Astrocyte (in vitro differentiated cells and primary cell): ENCODE measurements at places on chromosomes 16 and 17. TPM values are rescaled to one million over a fixed set of nuclear protein-coding genes. Genes with fewer than 3 reads are reported as not detected.

Gene SMG1
- 82.8 and 97.4 TPM in 2 replicates for total RNA-seq

Gene NFAT5
- 79.1 and 96.2 TPM in 2 replicates for total RNA-seq

Gene SP6
- 1.3 and 1.6 TPM in 2 replicates for total RNA-seq

Gene EVI2B
- total RNA-seq = 0.11 TPM in 1 of 2 replicates, not detected in the other

Gene MLKL
- total RNA-seq = 5.6 and 6.2 TPM in 2 replicates

Gene CCL7
- not detected in 2 replicates for total RNA-seq

Gene CACNA1H
- total RNA-seq = 21.7 and 30.5 TPM in 2 replicates

Gene CD300LF
- not detected in 2 replicates for total RNA-seq

Gene MBTPS1
- 85.9 and 88.2 TPM in 2 replicates for total RNA-seq

DNA sequence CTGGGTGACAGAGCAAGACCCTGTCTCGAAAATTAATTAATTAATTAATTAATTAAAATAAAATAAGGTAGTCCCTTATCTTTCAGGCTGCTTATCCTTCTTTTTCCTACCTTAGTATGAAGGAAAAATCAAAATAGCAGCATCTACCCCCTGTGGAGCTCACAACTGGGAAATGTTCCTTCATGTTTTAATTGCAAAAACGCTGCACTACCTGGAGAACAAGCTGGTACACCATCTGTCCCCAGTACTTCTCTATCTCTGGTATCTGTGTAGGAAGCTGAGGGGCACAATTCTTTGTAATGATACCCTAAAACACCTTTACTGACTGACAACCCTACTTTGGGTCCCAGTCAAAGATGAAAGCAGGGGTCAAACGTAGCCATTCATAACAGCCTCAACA, 55.1 kb upstream of the MNT start:
- no peak overlapping the region for H3K27ac ChIP-seq
- H3K27me3 ChIP-seq = no peaks in the 10 kb centered on the region
- DNase-seq = no peak
- H3K4me3 ChIP-seq = no peak overlapping the region
- peaks cover 14% of the 10 kb centered on the region for H3K4me1 ChIP-seq

- peak overlapping the region; percentile 76 for H3K4me3 ChIP-seq
- H3K27ac ChIP-seq = peak overlapping the region; percentile 48
- H3K36me3 ChIP-seq = peaks cover 12% of the 10 kb centered on the region
- H3K27me3 ChIP-seq = no peaks in the 10 kb centered on the region
Observed at GRCh38 chr16:1613728-1614455, 1.7 kb downstream of the CRAMP1 start.

DNA sequence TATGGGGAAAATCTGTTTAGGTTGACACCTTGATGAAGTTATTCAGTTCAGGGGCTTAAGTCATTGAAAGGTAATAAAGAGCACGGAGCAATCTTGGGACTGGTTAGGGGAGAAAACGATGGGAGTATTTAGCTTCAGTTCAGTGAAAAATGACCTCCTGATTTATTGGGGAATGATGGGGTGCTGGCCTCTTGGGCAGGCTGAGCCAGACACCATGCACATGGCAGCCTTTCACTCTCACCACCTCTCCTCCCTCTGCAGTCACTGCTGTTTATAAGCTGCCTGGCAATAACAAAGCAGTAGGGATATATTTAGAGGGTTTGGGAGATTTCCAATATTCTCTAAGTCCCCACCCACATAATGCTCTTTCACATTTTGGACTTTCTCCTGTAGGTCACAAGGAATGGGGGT, 140.5 kb upstream of the HS3ST2 start:
- H3K4me1 ChIP-seq = no peaks in the 10 kb centered on the region
- no peaks in the 10 kb centered on the region for H3K36me3 ChIP-seq
- H3K27ac ChIP-seq = no peak overlapping the region
- H3K27me3 ChIP-seq = peaks cover 15% of the 10 kb centered on the region
- no peak for DNase-seq
- H3K4me3 ChIP-seq = no peak overlapping the region

- peaks cover 14% of the 10 kb centered on the region for H3K4me1 ChIP-seq
- peaks cover 25% of the 10 kb centered on the region for H3K27me3 ChIP-seq
Observed at GRCh38 chr17:81002409-81003361, 11.0 kb downstream of the CHMP6 start.

GRCh38 chr16:52384378-52384777, 162.6 kb downstream of the TOX3 start:
- no peaks in the 10 kb centered on the region for H3K4me1 ChIP-seq
- no peak for DNase-seq
- no peak overlapping the region for H3K27ac ChIP-seq
- no peaks in the 10 kb centered on the region for H3K27me3 ChIP-seq

GRCh38 chr16:85833219-85833920, 33.9 kb downstream of the COX4I1 start:
- H3K27me3 ChIP-seq = peaks cover 3% of the 10 kb centered on the region
- DNase-seq = no peak
- H3K4me3 ChIP-seq = no peak overlapping the region
- no peaks in the 10 kb centered on the region for H3K4me1 ChIP-seq
- no peaks in the 10 kb centered on the region for H3K36me3 ChIP-seq

DNA sequence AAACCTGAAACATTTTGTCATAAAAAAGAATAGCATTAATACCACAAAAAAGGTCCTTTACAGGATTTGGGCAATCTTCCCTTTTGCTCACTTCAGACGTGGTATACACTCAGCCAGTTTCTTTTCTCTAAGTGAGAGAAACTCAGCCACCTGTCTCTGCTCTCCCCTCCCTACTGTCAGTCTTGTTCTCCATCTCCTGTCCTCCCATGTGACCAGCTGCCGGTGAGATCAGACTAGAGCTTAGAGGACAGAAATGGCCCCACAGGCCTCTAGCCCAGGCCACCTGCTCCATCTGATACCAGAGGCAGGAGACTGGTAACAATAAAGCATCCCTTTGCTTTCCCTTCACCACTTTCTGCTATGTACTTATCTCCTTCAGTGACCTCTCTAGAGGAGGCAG, 34.9 kb downstream of the CMC2 start:
- H3K36me3 ChIP-seq = peaks cover 6% of the 10 kb centered on the region
- no peak overlapping the region for H3K27ac ChIP-seq
- no peaks in the 10 kb centered on the region for H3K27me3 ChIP-seq

DNA sequence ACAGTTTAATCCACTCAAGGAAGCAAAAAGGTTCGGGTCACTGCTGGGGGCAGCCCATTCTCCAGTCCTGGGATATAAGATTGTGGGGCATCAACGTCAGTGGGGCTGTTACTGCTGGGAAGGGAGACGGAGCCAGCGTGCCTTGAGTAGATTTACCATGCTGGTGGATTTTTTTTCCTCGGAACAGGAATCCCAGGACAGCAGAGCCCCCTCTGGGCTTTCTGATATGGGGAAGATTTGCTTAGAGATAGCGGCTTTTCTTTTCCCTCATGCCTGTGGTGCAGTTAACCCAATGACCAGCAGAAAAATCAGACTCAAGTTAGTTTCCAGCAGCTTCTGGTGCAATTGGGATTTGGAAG, 35.4 kb downstream of the WSCD1 start:
- no peaks in the 10 kb centered on the region for H3K36me3 ChIP-seq
- no peaks in the 10 kb centered on the region for H3K4me1 ChIP-seq
- H3K27me3 ChIP-seq = no peaks in the 10 kb centered on the region

GRCh38 chr17:9052921-9053320, 31.6 kb downstream of the NTN1 start:
- H3K4me3 ChIP-seq = no peak overlapping the region
- peaks cover 7% of the 10 kb centered on the region for H3K4me1 ChIP-seq
- DNase-seq = no peak
- H3K36me3 ChIP-seq = no peaks in the 10 kb centered on the region
- H3K27me3 ChIP-seq = peaks cover 2% of the 10 kb centered on the region
- no peak overlapping the region for H3K27ac ChIP-seq

DNA sequence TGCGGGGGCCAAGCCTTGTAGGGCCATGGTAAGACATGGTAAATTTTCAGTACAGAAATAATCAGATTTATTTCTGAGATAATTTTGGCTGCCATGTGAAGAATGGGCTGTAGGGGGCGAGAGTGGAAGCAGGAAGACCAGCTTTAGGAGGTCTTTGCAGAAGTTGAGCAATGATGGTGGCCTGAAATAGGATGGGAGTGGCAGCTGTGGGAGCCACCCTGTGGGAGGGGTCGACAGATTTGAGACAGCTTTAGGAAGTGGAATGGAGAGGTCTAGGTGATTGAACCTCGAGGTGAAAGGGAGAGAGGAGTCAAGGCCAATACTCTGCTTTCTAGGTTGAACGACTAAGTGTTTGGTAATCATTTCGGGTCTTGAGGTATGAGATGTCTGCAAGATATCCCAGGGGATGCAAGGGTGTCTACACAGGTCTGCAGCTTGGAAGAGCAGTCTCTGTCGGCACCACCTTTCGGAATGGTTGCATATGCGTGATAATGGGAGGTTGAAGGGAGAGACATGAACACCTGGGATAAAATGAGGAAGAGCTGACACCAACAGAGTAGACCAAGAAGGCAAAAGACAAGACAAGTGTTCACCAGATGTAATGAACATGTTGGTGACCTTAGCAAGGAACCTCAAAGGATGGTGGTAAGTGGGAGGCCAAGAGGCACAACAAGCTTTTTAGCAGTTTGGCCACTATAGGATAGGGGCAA, 4.2 kb upstream of the ATXN7L3 start:
- H3K36me3 ChIP-seq = peaks cover 3% of the 10 kb centered on the region
- no peak overlapping the region for H3K27ac ChIP-seq
- H3K27me3 ChIP-seq = no peaks in the 10 kb centered on the region
- peaks cover 26% of the 10 kb centered on the region for H3K4me1 ChIP-seq
- DNase-seq = no peak
- H3K4me3 ChIP-seq = no peak overlapping the region

GRCh38 chr17:53819956-53820355, 2.8 kb upstream of the KIF2B start:
- H3K27me3 ChIP-seq = no peaks in the 10 kb centered on the region
- H3K4me3 ChIP-seq = no peak overlapping the region
- H3K4me1 ChIP-seq = no peaks in the 10 kb centered on the region
- no peak overlapping the region for H3K27ac ChIP-seq

DNA sequence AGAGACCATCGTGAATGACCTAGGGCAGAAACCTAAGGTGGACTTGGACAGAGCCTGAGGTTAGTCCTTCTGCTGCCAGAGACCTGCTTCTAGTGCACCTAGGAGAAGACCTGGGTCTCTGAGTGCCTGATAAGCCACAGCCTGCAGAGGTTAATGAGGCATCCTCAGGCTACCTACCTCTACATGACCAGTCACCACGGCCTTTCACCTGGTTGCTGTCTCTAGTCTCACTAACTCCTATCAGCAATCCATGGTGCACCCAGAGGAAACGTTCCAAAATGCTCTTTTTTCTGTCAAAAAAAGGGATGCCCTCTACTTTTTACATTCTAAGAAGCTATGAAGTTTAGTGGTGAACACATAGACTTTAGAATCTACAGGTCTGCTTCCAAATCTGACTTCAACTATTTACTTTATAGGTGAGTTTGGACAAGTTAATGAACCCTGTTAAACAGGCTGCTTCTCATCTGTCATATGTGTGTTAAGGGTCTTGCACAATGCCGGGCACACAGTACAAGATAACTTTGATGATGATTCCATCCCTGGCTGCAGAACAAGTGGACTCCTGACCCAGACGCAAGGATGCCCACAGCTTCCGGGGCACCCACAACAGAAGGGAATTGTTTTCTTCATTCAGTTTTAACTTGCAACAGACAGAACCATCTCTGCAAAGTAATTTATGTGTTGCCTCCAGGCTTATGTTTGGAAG, 469.9 kb upstream of the CDH5 start:
- H3K27ac ChIP-seq = no peak overlapping the region
- H3K36me3 ChIP-seq = no peaks in the 10 kb centered on the region
- no peaks in the 10 kb centered on the region for H3K4me1 ChIP-seq

GRCh38 chr16:11326084-11326736, 19.0 kb upstream of the RMI2 start:
- no peaks in the 10 kb centered on the region for H3K36me3 ChIP-seq
- H3K27ac ChIP-seq = no peak overlapping the region
- no peaks in the 10 kb centered on the region for H3K27me3 ChIP-seq
- no peak overlapping the region for H3K4me3 ChIP-seq

- H3K27me3 ChIP-seq = no peaks in the 10 kb centered on the region
- H3K4me3 ChIP-seq = no peak overlapping the region
- H3K36me3 ChIP-seq = peaks cover 2% of the 10 kb centered on the region
- peaks cover 6% of the 10 kb centered on the region for H3K4me1 ChIP-seq
- DNase-seq = no peak
Observed at GRCh38 chr16:67449336-67449735, 18.4 kb downstream of the HSD11B2 start.

- no peak overlapping the region for H3K27ac ChIP-seq
- H3K36me3 ChIP-seq = peaks cover 10% of the 10 kb centered on the region
- no peaks in the 10 kb centered on the region for H3K4me1 ChIP-seq
- no peak overlapping the region for H3K4me3 ChIP-seq
- no peak for DNase-seq
Observed at GRCh38 chr17:62581764-62582163, 45.7 kb upstream of the MRC2 start.

- H3K4me1 ChIP-seq = no peaks in the 10 kb centered on the region
- DNase-seq = no peak
- no peaks in the 10 kb centered on the region for H3K27me3 ChIP-seq
- H3K36me3 ChIP-seq = no peaks in the 10 kb centered on the region
Observed at GRCh38 chr17:51537996-51538550, 277.7 kb downstream of the UTP18 start.

DNA sequence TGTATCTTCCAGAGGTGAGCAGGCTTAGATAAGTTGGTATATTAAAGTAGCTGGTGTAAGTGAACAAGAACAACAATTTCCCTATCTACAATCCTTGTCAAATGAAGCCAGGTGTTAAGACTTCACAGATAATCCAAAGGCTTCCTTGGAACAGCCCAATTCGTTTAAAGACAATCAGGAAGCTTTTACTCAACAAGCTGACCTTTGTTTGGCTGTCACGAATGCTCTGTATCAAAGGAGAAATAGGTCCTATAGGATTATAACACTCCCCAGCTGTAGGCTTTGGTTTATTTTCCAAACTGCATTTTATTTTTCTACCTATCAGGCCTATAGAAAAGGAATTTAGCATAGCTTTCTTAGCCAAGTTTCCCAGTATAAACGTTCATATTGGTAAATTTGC, 766.5 kb upstream of the GOT2 start:
- no peaks in the 10 kb centered on the region for H3K4me1 ChIP-seq
- H3K4me3 ChIP-seq = no peak overlapping the region
- DNase-seq = no peak
- H3K36me3 ChIP-seq = no peaks in the 10 kb centered on the region
- no peaks in the 10 kb centered on the region for H3K27me3 ChIP-seq

DNA sequence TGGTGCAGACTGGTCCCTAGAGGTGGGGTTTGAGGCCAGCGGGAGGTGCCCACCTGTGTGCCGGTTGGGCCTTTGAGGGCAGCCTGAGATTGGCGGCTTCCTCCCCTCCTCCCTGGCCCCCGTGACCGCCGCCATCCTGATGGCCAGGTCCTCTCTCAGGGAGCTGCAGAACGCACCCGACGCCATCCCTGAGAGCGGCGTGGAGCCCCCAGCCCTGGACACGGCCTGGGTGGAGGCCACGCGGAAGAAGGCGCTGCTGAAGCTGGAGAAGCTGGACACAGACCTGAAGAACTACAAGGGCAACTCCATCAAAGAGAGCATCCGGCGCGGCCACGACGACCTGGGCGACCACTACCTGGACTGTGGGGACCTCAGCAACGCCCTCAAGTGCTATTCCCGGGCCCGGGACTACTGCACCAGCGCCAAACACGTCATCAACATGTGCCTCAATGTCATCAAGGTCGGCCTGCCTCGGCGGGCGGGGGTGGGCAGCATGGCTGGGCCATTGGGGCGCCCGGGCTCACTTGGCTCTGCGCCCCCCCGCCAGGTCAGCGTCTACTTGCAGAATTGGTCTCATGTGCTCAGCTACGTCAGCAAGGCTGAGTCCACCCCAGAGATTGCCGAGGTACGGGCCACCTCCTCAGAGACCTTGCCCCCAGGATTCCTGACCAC, 2.8 kb downstream of the GPS1 start:
- H3K4me1 ChIP-seq = peaks cover 17% of the 10 kb centered on the region
- H3K27ac ChIP-seq = no peak overlapping the region
- H3K27me3 ChIP-seq = no peaks in the 10 kb centered on the region

GRCh38 chr16:48607056-48607825, 2.7 kb downstream of the N4BP1 start:
- peak; percentile 89 for DNase-seq
- peaks cover 27% of the 10 kb centered on the region for H3K4me1 ChIP-seq
- H3K27ac ChIP-seq = peak overlapping the region; percentile 47
- no peaks in the 10 kb centered on the region for H3K36me3 ChIP-seq
- no peaks in the 10 kb centered on the region for H3K27me3 ChIP-seq
- H3K4me3 ChIP-seq = peak overlapping the region; percentile 38
